ENCODE measurements at places on chromosomes 1 and 21. TPM values are rescaled to one million over a fixed set of nuclear protein-coding genes. Genes with fewer than 3 reads are reported as not detected.

The KCNH1 gene
- 3.1 TPM for total RNA-seq

GRCh38 chr1:157112186-157112867, 12.7 kb upstream of the ETV3L start:
- no peaks in the 10 kb centered on the region for H3K36me3 ChIP-seq
- DNase-seq, result no peak
- H3K4me3 ChIP-seq, result no peak overlapping the region
- H3K4me1 ChIP-seq, result no peaks in the 10 kb centered on the region
- no peak overlapping the region for H3K27ac ChIP-seq

DNA sequence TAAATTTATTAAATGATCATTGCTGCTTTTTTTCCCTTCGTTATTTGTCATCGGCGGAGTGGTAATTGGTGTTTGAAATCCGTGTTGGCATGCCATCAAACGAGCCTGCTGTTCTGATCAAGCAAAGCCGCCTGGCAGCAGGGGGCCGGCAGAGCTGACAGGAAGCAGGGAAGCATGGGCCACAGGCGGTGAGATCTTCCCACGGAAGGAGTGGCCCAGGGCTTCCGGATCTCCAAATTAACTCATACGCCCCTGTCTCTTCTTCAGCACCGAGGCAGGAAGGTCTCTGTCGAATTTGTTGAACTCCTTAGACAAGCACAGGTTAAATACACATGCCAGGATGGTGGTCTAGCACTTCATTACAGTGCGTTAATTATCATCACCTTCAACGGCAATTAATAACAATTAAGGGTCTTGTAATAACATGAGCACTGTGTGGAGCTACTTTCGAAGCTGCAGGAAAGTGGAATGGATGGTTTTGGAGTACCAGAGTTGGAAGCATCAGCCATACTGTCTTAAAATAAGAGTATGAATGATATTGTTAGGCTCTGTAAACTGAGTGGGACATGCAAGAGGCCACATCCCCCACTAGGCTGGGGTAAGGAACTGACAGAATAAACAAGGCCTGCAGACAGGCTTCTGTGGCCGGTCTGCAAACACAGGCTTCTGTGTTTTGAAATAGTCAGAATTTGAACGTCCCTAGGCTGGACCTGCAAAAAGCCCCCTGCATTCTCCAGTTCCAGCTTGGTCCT, 199.4 kb upstream of the DAB1 start:
- H3K27me3 ChIP-seq, result no peaks in the 10 kb centered on the region
- H3K27ac ChIP-seq, result no peak overlapping the region
- no peak for DNase-seq
- H3K36me3 ChIP-seq, result no peaks in the 10 kb centered on the region

The NKAIN1 gene
- 1.4 TPM for total RNA-seq

All from sigmoid colon (tissue), 7 donors.